Stimulated activated CD4-positive, alpha-beta T cell treated with anti-CD3 and anti-CD28 coated beads, TNF-alpha, amount 100 ng/mL, for 24 hours (primary cell): ENCODE measurements at places on chromosomes 7 and 10.

GRCh38 chr7:75900617-75901315, 14.2 kb upstream of the POR start:
- no peak for DNase-seq

GRCh38 chr10:33920351-33920750, 585.9 kb upstream of the NRP1 start:
- DNase-seq, result no peak

GRCh38 chr10:77189075-77189474, 448.5 kb downstream of the KCNMA1 start:
- DNase-seq, result no peak

DNA sequence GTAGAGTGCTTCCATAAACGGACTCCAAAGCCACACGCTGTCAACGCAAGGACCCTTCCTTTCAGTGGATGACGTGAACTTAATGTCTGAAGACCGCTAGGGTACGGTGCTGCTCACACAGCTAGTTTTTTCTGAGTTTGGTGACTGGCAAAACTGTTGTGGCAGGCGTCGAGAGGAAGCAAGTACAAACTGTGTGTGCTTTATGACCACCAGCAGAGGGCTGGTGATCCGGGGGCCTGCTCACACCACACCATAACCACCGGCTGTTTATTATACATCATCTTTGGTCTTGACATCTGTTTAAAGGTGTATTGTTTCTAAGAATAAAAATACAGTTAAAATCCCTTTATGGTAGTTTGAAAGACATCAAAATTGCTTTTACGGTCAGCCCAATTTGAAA, 37.1 kb upstream of the ATP6V0A4 start:
- DNase-seq, result no peak

DNA sequence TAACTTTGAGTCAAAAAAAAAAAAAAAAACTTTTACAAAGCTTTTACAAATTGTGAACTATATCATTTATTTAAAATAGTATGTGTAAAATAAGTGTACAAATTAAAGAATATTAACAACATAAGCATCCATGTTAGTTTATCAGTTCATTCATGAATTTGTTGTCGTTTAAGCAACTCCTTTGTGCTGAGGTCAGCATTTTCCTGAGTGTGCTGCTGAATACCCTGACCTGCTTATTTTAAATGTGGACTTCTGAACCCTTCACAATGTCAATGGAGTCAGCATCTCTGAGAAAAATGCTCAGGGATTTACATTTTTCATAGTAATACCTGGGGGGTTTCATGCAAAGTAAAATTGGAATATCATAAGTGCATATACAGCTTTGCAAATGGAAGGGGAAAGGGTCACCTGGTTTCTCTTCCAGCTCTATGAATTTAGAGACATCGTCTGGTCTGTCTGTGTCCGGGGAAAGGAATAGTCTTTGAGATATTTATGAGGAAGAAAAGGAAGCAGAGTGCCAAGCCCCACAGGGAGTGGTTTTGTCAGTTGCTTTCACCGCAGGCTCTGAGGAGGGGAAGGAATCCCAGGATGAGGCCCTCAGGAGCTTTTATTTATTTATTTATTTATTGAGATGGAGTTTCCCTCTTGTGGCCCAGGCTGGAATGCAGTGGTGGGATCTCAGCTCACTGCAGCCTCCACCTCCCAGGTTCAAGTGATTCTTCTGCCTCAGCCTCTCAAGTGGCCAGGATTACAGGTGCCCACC, 125.5 kb upstream of the SVIL start:
- no peak for DNase-seq

DNA sequence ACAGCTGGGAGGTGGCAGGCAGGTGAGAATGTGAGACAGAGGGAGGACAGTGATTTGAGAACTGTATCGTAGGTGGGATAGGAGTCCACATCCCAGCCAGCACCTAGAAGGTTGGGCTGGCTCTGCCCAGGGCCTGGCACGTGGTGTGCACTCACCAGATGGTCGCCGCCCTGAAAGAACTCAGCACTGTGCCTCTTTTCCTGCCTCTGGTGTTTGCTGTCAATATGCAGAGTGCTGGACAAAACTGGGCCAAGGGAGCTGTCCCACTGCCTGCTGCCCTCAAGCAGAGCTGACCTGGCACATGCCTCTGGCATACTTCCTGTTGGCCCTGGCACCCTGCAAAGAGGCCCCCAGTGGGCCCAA, 36.8 kb downstream of the CHST3 start:
- no peak for DNase-seq

GRCh38 chr10:10293481-10293951, 724.2 kb upstream of the CELF2 start:
- no peak for DNase-seq

GRCh38 chr7:27164367-27165088, 809 bp downstream of the HOXA9 start:
- no peak for DNase-seq

DNA sequence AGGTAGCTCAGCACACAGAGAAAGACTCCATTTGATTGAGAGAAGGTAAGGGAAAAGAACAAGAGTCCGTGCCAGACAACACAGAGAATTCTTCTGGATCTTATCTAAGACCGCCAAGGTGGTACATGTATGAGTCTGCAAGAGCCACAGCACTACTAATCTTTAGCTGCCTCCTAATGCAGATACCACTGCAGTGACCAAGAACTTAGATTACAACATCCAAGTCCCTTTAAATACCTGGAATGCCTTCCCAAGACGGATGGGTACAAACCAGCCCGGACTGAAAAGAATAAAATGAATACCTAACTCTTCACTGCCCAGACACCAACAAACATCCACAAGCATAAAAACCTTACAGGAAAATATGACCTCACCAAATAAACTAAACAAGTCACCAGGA, 33.3 kb downstream of the TFEC start:
- no peak for DNase-seq

GRCh38 chr10:69516796-69517195, 56.4 kb downstream of the NEUROG3 start:
- DNase-seq, result no peak

GRCh38 chr7:70647801-70648498, 484.0 kb upstream of the GALNT17 start:
- peak; percentile 38 for DNase-seq

DNA sequence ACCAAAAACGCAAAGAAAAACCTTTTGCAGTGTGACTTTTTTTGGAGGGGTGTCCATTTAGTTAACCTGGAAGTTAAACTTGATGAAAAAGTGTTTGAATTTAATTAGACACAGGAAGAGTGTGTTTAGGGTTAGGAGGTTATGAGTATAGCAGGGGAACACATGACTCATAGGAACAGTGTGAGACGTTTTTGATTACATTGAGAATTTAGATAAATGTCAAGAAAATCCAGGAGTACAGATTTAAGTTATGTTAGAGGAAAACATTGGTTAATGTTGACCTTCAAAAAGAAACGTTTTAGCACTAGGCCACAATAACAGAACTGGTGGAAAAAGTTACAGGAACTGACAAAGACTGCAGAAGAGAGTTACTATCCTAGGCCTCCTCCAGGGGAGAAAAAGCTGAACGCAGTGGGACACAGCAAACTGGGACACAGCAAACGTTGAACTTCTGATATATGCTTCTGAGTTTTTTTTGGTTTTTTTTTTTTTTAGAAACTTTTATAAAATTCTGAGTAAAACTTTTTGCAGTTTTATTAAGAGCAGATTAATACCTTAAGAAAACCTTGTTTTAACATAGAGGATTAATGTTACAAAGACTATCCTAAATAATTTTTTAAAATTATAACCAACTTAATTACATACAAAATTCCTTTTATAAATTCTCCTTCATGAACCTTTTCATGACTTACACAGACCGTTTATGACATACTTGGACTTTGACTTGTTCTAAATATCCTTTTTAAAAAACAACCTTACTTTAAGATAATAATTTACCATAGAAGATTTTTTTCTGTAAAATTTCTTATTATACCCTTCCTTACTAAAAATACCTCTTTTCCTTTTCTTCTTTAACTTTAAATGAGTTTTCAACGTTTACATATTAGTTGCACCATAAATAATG, 22.2 kb downstream of the LANCL2 start:
- no peak for DNase-seq

- DNase-seq, result no peak
These were observed 408.1 kb downstream of the GATA3 start for GRCh38 chr10:8462565-8462964.
